Hematopoietic multipotent progenitor cell (in vitro differentiated cells): ENCODE measurements at places on chromosomes 7 and 10. TPM values are rescaled to one million over a fixed set of nuclear protein-coding genes. Genes with fewer than 3 reads are reported as not detected.

ARHGAP22 gene
- 67.3 TPM for total RNA-seq

SUGCT gene
- 0.81 TPM for total RNA-seq

ZNF479 gene
- total RNA-seq = not detected

VSTM4 gene
- total RNA-seq = 0.27 TPM

FGFR2 gene
- total RNA-seq = not detected

HECW1 gene
- not detected for total RNA-seq

VAX1 gene
- total RNA-seq = under 0.01 TPM

UCN3 gene
- total RNA-seq = not detected

SPDYE17 gene
- not detected for total RNA-seq

ASB13 gene
- total RNA-seq = 38.5 TPM

SMURF1 gene
- total RNA-seq = 9.2 TPM

MMD2 gene
- total RNA-seq = not detected

OPN1SW gene
- not detected for total RNA-seq

HMX2 gene
- not detected for total RNA-seq

VGF gene
- total RNA-seq = under 0.01 TPM

CYP3A5 gene
- not detected for total RNA-seq

MRLN gene
- not detected for total RNA-seq

CC2D2B gene
- under 0.01 TPM for total RNA-seq

MYH16 gene
- not detected for total RNA-seq

GDF2 gene
- total RNA-seq = not detected

CRYGN gene
- total RNA-seq = not detected

TMEM229A gene
- not detected for total RNA-seq

DYNC1I1 gene
- total RNA-seq = 0.54 TPM
